ENCODE measurements at places on chromosomes 12 and 14.

GRCh38 chr12:103928682-103929045 is 1.5 kb upstream of the HSP90B1 start:
- peak; percentile 61 for DNase-seq

- DNase-seq, result no peak
These were observed 141.0 kb upstream of the ALG10B start for GRCh38 chr12:38175538-38175937.

DNA sequence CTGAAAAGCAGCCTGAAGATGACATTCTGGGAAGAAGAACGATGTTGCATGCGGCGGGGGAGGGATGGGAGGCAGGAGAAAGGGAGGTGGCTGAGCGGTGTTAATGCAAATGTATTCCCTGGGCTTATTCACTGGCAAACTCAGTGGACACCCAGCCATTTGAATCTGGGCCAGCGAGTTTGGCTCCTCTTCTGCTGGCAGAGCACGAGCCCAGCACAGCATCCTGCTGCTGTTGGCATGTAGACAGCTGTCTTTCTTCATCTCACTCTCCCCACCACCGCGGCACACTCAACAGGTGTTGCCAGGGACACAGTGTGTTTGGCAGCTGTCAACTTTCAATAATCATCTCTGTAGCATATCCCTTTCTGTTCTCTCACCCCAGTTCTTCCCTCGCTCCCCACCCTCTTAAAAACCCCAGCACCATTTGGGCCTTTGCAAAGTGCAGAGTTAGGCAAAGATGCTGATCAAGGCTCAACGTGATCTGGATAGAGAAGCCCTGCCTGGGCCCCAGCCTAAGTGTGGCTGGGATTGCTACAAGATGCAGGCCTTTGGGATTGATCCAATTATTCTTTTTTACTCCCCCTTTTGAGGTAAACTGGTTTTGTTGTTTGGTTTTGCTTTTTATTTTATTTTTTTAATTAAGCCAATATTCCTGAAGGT is 131.9 kb downstream of the EXOC5 start:
- no peak for DNase-seq

DNA sequence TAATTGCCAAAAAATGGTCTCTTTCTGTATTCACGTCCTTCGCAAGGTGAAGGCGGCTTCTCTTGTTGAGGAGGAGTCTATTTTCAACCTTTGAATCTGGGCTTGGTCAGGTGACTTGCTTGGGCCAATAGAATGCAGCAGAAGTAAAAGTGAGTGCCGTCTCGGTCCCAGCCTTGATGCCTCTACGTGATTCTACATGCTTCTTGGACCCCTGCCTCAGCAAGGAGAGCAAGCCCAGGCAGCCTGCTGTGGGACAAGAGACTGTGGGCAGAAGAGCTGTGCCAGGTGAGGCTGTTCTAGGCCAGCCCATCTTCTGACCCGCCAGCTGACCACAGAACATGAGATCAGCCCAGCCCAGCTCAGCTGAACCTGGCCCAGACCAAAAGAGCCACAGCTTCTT is 39.1 kb upstream of the CCDC63 start:
- DNase-seq, result no peak

GRCh38 chr12:108730365-108731104 is 783 bp downstream of the CORO1C start:
- peak; percentile 44 for DNase-seq

- no peak for DNase-seq
These were observed 160.3 kb upstream of the BMP4 start for GRCh38 chr14:54116972-54117371.

DNA sequence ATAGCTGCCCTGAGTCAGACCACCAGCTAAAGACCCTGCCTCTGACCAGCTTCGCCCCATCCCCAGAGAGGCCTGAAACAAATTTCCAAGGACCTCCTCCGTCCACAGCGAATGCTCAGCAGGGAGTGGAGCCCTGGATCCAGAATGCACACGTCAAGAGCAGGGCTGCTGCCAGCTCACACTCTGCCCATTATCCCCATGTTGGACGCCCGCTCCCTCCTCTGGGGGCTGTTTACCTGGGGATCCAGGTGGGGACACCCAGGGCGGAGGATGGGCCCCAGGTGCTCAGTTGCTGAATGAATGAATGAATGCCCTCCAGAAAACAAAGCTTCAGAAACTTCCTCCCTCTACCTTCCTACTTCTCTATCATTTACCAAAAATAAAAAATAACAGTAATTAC is 18.1 kb downstream of the BCL11B start:
- DNase-seq, result peak; percentile 10

- no peak for DNase-seq
These were observed 38.2 kb downstream of the TRPV4 start for GRCh38 chr12:109795023-109795422.

DNA sequence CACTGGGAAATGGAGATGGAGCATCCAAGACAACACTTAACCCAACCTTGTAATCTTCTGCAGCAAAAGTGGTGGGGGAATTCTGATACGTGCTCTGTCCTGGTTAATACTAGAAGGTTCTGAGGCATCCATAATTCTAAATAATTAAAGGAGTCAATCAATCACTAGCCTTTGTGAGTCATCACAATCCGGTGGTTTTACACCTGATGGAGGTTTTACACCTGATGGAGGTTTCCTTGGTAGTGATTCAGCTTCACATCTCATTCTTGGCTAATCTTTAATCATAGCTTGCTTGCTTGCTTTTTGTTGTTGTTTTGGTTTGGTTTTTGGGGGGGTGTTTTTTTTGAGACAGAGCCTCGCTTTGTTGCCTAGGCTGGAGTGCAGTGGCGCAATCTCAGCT is 343.4 kb downstream of the DPF3 start:
- DNase-seq, result no peak

DNA sequence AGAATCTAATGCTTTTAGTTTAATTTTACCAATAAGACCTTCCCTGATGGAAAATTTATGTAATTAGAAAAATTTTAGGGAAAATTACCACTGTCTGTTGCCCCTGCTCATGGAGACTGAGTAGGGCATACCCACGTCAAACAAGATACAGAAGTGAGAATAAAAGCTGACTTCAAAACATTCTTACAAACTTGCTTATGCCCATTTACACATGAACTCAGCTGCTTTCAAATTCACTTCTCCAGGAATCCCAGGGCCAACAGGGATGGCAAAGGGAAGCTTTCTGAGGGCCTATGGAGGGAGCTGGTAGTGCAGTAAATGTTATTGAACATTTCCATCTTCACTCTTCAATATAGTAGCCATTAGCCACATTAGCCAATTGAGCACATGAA is 4.8 kb upstream of the NINJ2 start:
- no peak for DNase-seq

DNA sequence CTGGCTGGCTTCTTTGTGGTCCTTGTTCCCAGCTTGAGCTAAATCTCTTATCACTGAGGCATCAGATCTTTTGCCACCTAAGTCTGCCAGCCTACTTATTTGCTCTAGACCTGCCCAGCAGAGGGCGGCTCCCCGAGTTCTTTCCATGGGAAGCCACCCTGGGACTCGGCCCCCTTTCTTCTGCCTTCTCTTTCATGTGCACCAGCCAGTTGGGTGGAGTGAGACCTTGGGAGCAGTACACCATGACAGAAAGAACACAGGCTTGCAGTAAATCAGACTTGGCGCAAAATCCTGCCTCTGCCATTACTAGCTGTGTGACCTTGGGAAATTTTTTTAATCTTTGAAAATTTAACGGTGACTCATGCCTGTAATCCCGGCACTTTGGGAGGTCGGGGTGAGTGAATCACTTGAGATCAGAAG is 7.4 kb downstream of the SMAGP start:
- DNase-seq, result peak; percentile 42

DNA sequence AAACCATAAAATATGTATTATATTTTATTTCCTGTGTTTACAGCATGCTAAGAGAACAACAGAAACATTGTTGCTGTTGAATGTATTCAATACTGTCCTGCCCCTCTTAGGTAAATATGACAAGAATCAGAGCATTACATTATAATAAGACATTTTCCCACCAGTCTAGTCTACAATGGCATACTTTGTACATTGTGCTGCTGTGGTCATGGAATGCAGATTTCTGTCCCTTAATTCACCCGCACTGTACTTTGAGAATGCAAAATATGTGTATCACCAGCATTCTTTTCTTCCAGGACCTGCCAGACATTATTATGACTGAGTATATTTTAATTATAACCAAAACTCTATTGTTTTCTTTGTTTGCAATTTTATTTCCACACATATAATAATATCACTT is 16.5 kb upstream of the OR10AD1 start:
- DNase-seq, result no peak
